Epithelial cell of proximal tubule (primary cell): ENCODE measurements at places on chromosomes 7 and 10. TPM values are rescaled to one million over a fixed set of nuclear protein-coding genes. Genes with fewer than 3 reads are reported as not detected.

The APBB1IP gene
- 1.6 and 3.1 TPM in 2 replicates for total RNA-seq

The PAPOLB gene
- total RNA-seq, result 0.07 TPM in 1 of 2 replicates, not detected in the other

The EGR2 gene
- 0.06 TPM in 1 of 2 replicates, not detected in the other for total RNA-seq

The CYP3A7 gene
- total RNA-seq, result 0.12 TPM in 1 of 2 replicates, not detected in the other

The THSD7A gene
- 0.94 and 2.0 TPM in 2 replicates for total RNA-seq

The TMEM236 gene
- total RNA-seq, result 0.07 and 0.17 TPM in 2 replicates

The AASS gene
- total RNA-seq, result 8.1 and 11.9 TPM in 2 replicates

The ACTR3C gene
- total RNA-seq, result 5.5 and 22.1 TPM in 2 replicates

The MMRN2 gene
- 0.17 TPM in 1 of 2 replicates, not detected in the other for total RNA-seq

The ELAPOR2 gene
- total RNA-seq, result 1.9 and 3.4 TPM in 2 replicates

The ELMO1 gene
- total RNA-seq, result 0.69 and 1.2 TPM in 2 replicates

The CAPZA2 gene
- 89.7 and 111 TPM in 2 replicates for total RNA-seq

The CALHM1 gene
- total RNA-seq, result not detected in 2 replicates

The PUS7 gene
- total RNA-seq, result 28.3 and 30.2 TPM in 2 replicates

The ASAH2 gene
- total RNA-seq, result 0.14 and 0.46 TPM in 2 replicates

The PTF1A gene
- total RNA-seq, result not detected in 2 replicates

GRCh38 chr10:48684463-48684791 is 246 bp upstream of the WDFY4 start:
- no peak for DNase-seq

DNA sequence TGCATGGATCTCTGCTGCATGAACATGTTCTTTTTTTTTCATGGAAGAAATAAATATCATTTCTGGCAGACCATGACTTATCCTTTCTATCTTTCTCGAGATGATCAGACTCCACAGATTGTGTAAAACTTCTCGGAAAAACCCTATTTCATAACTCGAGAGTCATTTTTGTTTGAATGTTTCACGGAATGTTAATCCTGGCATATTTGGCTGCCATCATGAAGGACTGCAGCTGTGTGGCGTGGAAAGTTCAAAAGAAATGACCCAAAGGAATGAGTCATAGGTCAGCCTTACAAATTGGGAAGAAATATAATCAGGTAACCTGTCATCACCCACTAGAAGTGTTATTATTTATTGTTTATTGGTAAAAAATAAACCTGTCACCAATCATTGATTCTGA is 566.8 kb downstream of the SDK1 start:
- DNase-seq, result no peak

- peak; percentile 1 for DNase-seq
Measured at GRCh38 chr7:95865716-95866371, 93.5 kb downstream of the DYNC1I1 start.

- DNase-seq, result no peak
Measured at GRCh38 chr7:128835231-128835751, 5.1 kb downstream of the FLNC start.

DNA sequence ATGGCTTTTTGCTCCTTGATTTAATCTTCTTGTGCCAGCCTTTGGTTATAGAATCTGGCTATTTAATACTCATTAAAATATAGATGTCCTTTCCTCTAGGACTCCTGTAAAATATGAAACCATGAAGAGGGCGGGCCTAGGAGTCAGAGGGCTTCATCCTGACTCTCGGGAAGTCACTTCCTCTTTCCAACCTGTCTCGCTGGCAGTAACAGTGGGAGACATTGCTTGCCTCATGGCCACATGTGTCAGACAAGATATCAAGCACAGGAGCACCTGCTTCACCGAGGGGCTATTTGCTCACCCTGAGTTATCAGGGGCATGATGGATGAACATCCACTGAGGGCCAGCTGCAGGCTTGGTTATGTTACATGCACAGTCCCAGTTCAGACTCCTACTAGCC is 31.0 kb downstream of the SLIT1 start:
- no peak for DNase-seq

- DNase-seq, result no peak
Measured at GRCh38 chr10:359093-359492, 223.8 kb downstream of the ZMYND11 start.

- no peak for DNase-seq
Measured at GRCh38 chr7:22302951-22303423, 54.0 kb downstream of the RAPGEF5 start.

- DNase-seq, result no peak
Measured at GRCh38 chr7:27933671-27934565, 194.0 kb downstream of the TAX1BP1 start.

DNA sequence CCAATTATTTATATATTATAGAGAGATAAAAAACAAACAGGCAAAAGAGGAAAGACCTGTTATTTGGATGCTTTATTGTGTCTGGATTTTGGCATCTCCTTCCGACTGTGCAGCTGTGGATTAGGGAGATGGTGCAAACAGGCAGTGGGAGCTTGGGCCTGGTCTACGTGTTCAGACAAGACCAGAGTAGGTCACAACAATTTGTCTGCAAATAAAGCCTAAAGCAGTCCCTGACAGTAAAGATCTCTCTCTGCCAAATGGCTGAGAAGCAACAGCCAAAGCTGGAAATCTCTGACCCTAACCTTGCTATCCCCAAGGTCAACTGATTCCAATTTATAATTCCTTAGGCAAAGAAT is 82.0 kb downstream of the ABLIM1 start:
- no peak for DNase-seq

DNA sequence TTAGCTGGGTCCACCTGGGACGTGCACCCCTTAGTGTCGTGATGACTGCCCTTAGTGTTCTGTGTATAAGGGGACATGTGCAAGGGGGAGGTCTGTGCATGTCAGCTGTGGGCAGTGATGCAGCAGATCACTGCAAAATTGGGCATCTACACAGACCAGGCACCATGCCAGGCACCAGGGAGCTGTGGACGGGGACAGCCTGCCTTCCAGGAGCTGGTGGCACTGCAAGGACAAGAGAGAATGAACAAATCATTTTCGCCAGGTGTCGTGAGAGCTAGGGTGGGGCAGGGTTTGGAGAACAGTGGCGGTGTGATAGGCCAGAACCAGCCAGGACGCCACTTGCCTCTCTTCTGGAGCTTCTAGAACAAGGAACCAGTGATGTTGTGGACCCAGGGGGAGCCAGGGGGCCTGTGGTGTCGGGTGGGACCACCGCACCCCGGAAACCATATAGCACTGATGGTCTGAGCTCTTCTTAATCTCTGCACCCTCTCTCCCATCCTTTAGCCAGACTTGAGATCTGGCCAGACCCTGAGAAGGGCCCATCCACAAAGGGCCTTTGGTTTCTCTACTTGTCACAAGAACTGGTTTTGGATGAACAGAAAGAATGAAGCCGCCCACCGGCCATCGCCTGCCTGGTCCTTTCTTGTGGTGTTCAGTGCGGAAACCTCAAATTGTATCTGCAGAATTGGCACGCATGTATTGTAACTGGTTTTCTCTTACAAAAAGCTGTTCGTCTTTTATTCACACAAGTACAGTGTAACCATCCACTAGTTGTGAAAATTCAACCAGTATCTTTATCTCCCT is 30.7 kb downstream of the PRF1 start:
- DNase-seq, result no peak

DNA sequence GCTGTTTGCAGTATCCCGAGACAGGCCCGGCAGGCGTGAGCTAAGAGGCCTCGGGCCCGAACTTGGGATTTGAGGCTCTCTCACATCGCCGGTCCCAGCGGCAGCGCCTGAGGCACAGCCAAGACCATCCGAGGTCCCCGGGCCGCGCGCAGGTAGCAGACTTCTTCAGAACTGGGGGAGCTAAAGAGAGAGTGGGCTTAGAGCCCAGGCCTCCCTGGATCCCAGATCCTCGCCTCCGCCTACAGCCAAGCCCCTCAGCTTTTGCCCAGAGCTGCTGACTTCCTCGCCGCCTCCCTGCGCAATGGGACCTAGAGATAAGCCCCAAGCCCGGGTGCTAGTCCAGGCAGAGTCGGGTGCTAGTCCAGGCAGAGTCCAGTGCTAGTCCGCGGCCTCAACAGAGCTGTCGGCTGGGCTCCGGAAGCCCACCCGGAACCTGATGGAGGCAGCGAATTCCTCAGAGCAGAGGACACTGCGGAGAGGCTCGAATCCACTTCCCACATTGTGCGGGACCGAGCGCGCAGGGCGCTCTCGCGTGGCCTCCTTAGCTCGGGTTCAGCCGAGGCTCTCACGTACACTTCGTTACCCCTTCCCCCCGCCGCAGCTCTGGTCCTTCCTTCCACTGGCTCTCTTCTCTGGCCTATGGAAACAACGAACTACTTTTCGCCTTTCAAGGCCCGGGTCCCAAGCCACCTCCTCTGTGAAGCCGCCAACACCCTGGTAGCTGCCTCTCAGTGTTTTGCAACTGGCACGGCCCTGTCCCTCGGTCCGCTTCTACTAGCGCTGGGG is 5.8 kb downstream of the LBX1 start:
- DNase-seq, result no peak

- no peak for DNase-seq
Measured at GRCh38 chr10:99266383-99266782, 30.7 kb upstream of the HPSE2 start.

DNA sequence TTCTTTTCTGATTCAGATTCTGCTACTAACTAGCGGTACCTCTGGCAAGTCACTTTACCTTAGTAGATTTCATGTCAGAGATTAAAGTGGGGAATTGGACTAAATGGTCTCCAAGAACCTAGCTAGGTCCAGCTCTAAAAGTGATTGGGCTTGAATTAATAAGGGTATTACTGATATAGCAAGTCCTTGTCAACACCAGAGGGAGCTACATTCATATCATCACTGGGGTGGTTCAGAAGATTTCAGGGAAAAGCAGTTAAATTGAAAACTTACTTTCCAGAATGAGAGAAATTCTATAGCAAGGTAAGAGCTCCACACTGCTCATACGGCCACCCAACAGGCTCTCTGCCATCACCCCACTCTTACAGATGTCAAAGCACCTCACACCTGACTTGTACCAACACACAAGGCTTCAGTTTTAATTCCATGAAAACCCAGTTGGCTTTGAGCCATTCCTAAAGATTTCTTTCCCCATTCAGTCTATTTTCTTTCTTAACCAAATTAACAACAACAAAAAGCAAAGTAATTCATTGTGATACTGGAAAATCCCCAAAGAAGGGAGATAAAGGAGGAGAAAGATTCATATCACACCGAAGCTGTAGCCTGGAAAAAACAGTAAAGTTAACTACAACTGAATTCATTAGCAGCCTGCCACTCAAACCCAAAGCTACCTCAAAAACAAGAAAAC is 38.0 kb upstream of the SPOCK2 start:
- DNase-seq, result no peak

DNA sequence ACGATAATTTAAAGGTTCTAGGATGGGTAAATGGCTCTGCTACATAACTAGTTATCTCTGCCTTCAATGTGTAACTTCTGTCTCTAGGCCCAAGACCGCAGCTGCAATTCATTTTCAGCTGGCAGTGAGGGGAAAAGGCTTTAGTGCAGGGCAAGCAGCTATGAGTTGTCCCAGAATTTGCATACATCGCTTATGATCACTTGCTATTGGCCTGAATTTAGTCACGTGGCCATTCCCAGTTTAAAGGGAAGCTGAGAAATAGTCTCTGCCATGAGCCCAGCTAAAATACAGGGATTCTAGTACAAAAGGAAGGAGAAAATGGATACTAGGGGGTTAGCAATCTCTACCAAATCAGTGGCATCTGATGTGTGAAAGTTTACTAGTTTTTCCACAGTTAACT is 145.8 kb upstream of the IMMP2L start:
- no peak for DNase-seq

GRCh38 chr10:53358536-53358935 is 586.0 kb upstream of the MBL2 start:
- no peak for DNase-seq

DNA sequence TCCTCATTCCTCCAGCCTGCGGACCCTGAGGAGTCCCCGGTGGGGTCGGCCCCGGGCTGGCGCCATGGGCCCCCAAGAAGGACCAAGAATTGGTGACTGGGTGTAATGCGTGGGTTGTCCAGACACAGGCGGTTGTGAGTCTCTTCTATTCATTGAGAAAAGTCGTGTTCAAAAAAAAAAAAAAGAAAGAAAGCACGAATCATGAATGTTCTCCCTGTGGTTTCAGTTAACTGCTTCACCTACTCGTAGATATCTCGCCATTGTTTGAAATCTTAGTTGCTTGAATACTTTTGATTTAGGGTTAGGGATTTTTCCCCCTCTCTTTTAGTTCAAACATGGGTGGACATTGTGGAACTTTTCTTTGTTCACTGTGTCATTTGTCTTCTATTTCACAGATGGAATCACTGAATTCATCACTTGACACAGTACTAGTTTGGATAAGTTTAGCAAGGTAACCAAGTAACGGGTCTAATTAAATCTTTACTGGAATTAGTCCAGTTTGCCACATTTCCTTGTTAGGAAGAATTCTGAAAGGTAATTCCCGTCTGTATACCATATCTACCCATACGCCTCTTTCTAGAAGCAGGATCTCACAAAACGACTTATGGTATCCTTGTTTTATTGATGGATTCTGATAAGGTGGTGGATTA is 775 bp downstream of the STARD3NL start:
- peak; percentile 43 for DNase-seq

GRCh38 chr10:129850316-129850715 is 113.8 kb downstream of the EBF3 start:
- DNase-seq, result no peak

DNA sequence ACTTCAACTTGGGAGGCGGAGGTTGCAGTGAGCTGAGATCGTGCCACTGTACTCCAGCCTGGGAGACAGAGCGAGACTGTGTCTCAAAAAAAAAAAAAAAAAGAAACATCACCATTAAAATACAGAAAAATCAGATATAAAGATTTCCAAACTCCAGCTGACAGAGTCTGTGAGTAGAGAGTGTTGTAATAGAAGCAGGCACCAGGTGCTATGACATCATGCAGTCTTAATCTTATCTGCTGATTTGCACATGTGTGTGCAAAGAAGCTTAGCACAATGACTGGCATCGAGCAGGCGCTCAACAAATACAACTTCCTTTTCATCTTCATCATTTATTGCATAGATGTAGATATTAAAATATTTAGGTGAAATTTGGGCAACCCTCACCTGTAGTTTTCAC is 92.2 kb downstream of the PRKCQ start:
- no peak for DNase-seq

- DNase-seq, result no peak
Measured at GRCh38 chr7:42742318-42742717, 169.6 kb downstream of the C7orf25 start.

- no peak for DNase-seq
Measured at GRCh38 chr10:95536894-95537541, 24.2 kb downstream of the SORBS1 start.

DNA sequence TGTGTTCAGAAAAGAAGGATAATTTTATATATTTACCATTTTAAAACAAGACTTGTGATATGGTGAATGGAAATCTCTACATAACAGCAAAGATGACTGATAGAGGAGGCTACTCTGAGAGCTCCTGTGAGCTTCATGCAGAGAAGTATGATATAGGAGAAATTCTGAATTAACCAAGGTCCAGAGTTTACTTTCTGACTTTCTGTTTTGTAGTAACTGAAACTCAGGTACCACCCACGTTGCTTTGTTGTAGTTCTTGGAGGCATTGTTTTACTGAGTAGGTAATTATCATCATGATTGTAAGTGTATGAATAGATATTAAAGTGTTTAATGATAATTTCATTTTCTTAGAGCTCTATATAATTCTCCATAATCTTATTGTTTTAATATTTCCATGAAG is 18.0 kb upstream of the SFR1 start:
- DNase-seq, result no peak

GRCh38 chr7:32264702-32265284 is 194.6 kb upstream of the PDE1C start:
- no peak for DNase-seq

GRCh38 chr10:113495553-113495952 is 57.3 kb upstream of the HABP2 start:
- DNase-seq, result no peak

- DNase-seq, result no peak
Measured at GRCh38 chr7:94382746-94383145, 11.9 kb upstream of the COL1A2 start.
